ENCODE measurements at places on chromosomes 2 and 18.

GRCh38 chr18:484749-485464, 15.6 kb downstream of the COLEC12 start:
- no peak for DNase-seq

DNA sequence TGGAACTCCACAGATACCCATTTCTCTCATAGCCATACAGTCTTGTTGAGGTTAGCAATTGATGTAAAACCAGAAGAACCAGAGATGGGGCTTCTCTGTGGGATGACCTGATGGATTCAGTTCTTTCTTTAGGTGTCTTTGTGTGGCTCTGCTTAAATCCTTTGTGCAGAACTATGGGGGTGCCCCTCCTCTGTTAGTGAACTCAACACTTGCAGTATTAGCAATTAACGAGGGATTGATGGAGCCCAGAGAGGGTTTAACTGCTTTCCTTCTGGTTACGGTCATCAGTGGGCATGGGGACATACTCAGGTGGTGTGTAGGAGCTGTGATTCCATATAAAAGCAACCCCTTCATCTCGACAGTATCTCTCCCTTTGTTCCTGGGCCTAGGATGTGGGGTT, 406.8 kb upstream of the FAM98A start:
- no peak for DNase-seq

- DNase-seq = no peak
Observed at GRCh38 chr2:85091838-85092237, 41.4 kb upstream of the TCF7L1 start.

DNA sequence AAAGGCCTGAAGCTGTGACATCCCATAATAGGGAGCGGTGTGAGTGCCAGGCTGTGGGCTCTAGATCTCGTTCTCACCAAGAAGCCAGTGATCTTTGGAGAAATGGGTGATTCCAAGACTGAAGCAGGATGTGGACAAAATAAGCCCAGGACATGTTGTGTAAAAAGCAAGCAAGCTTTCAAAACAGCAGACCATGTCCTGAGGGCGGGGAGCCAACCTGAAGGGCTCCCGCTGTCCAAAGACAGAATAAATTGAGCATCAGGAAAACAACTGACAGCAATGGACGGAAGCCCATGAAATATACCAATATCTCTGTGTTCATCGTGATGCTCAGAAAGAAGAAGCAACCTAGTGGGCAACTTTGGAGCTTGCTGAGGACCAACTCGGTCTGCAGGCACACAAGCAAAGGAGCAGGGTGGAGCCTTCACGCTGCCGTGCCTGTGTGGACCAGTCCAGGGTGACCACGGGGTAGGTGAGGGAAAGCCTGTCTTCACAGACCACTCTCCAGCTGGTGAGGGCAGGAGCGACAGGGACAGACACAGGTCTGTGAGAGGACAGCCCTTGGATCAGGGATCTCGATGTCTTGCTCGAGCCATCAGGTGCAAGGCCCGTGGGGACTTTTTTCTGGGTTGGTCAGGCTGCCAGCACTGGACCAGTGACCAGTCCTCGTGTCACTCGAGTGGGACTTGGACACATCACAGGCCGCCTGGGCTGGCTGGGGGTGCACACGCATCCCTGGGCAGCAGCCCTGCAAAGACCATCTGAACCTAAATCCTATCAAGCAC, 21.5 kb downstream of the MTERF4 start:
- DNase-seq = no peak
